NCI-H1092 treated with DMSO at 0.1 percent for 48 hours (cell line): ENCODE measurements at places on chromosomes 12 and 14.

DNA sequence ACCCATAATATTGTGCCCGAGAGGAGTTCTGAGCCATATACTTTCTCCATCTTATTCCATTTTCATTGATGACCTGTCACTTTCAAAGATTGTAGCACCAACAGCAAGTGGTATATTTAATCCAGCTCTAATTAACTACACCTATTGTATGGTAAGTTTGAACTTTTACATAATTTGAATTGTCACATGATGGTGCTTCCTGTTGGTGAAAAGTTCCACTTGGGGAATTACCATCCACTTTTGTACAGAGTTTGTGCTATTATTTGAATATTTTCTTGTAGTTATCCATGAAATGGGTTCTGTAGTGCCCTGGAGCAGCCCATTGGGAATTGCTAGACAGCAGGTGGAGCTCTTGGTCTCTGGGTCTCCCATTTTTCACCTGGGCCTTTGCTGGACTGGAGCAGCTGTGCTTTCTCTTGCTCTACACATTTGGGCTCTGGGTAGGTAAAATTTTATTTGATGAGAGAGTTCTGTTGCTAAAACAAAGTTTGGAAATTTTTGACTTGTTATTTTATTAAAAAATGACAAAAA is 3.0 kb downstream of the SMCO3 start:
- DNase-seq = peak; percentile 19

DNA sequence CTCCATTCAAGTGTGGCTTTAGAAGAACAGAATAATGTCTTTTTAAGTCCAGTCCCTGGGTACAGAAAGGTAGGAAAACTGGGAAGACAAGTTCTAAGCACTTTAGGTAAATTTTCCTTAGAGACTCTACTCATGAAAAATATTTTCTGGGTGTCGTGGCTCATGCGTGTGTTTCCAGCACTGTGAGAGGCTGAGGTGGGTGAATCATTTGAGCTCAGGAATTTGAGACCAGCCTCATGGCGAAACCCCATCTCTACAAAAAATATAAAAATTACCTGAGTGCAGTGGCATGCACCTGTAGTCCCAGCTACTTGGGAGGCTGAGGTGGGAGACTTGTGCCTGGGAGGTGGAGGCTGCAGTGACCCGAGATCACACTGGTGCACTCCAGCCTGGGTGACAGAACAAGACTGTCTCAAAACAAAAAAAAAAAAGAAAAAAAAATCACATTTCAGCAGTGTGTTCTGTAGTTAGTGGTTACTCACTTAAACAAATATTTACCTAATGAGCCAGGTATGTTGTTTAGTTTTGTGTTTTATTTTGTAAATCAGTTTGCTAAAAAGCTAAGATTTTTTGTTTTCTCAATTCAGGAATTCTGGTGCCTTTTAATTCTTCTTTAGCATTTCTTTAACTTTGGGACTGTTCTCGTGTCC is 52.3 kb upstream of the RD3L start:
- no peak for DNase-seq

DNA sequence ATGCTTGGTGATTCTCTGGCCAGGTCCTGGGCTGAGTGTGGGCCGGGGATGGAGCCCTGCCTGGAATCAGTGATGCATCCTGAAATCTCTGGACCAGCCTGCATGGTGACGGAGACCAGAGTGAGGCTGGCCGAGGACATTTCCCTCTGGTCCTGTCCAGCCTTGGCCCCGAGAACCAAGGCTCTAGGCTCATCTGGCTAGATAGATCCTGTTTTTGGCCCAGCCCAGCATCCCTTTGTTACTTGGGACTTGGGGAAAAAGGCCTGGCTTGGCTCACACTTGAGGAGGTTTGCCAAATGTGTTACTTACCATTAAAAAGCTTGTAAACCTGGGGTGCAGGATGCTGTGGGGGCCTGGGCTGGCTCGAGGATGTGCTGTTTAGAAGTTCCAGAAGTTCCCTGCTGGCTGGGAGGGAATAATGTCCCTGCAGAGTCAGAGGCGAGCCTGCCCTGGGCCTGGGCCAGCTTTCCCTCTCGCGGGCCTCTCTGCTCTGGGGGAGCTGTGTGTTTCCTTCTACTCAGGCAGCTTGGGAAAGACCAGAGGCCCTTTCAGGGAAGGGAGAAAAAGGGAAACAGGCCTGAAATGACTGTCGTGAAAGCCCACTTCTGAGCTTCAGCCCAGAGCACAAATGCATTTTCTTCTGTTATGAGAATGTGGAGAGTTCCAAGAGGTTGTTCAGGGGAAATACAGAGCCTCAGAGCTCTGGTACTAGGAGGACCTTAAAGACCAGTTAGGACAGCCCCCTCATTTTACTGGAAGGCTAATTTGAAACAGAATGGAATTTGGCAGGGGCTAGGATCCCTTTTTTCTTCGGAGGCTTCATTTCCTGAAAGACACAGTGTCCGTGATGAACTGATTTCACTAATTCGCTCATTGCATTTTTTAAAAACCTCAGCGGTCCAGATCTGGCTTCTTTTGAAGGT is 47.2 kb upstream of the CTDSP2 start:
- DNase-seq = peak; percentile 40

GRCh38 chr12:105929192-105929591 is 209.6 kb downstream of the NUAK1 start:
- DNase-seq = no peak

- no peak for DNase-seq
Observed at GRCh38 chr12:70883855-70884254, 36.7 kb downstream of the PTPRR start.

DNA sequence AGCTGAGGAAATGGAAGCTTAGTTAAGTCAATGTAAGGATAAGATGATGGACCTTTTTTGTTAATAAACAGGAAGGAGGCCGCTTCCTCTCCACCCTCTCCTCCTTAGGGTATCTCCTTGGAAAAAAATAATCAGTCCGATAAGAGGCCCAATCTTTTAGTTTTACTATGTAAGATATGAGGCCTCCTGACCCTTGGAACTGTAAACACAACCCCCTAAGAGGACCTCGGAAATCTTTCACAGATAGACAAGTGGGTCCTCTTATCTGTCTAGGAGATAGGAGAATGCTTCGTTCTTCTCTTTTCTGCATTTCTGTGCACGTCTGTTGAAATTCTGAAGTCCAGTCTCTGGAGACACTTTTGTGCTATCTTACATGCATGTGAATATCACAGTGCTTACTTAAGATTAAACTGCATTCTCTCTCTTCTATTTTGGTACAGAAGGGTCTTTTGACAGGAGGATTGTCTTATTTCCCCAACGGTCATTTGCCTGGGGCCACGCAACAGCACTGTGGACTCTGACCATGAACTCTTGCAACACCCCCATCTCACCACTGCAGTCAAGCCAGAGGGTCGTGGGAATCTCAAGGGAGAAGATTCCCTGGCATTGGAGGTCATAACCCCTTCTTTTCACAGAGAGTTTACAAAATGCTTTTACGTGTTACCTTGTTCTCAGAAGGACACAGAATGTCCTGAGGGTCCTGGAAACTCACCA is 313.0 kb upstream of the RTL1 start:
- no peak for DNase-seq

DNA sequence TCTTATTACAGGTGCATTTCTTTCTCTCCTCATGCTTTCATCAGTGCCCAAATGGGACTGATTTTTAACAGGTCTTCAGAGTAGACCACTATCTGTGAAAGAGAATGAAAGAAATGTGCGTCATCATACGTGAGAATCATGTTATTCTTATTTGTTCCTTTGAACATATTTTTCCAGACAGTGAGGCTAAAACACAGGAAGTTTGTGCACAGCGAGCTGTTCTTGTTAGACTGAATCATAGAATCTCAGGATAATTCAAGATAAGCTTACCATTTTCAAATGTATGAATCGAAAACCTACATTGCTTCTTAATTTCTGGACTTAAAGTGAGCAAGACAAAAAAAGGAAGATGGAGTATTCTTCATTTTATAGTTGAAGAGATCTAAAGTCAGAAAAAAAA is 383.1 kb downstream of the EGLN3 start:
- no peak for DNase-seq

DNA sequence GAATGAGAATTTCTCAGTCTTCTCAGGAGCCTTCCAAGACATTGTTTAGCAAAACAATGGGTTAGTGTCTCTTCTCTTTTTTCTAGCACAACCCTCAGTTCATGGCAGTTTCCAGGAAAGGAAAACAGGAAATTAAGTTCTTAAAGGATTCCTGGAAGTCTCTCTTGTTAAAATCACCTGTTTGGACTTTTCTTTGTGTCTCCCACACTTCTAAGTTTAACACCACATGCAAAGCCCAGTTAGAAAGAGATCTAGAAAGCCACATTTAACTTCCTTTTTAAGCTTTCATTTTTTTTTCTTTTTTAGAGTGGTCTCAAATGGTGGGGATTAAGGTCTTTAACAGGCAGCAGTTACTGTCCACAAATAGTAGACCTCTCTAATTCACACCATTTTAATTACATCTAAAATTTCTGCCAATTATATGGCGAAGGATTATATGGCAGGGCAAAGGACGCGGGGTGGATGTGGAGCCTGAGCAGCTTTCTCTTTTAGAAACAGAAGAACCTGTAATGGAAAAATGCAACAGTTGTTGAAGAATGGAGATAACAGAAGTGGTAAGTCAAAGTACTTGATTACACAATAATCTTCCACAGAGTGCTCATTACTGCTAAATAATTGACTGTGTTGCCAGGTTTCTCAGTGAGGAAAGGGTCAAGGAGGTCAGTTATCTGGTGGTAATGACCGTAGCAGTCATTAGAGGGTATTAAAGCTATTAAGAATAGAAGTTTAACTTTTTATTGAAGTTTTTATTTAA is 298.6 kb downstream of the AKAP6 start:
- DNase-seq = peak; percentile 2

GRCh38 chr12:1939801-1940607 is 21.6 kb upstream of the CACNA2D4 start:
- peak; percentile 74 for DNase-seq

DNA sequence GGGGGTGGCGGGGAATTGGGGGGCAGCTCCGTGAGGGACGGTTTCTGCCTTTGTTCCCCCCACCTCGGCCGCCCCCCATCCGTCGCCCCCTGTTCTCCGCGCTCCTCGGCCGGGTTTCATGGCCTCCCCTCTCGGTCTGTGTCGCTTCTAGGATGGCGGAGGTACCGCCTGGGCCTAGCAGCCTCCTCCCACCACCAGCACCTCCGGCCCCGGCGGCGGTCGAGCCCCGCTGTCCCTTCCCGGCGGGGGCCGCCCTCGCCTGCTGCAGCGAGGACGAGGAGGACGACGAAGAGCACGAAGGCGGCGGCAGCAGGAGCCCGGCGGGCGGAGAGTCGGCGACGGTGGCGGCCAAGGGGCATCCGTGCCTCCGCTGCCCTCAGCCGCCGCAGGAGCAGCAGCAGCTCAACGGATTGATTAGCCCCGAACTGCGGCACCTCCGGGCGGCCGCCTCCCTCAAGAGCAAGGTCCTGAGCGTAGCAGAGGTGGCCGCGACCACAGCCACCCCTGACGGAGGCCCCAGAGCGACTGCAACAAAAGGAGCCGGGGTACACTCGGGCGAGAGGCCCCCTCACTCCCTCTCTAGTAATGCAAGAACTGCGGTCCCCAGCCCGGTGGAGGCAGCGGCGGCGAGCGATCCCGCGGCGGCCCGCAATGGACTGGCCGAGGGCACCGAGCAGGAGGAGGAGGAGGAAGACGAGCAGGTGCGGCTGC is 575 bp downstream of the NAA30 start:
- peak; percentile 71 for DNase-seq

- no peak for DNase-seq
Observed at GRCh38 chr12:128840862-128841468, 12.3 kb upstream of the GLT1D1 start.

DNA sequence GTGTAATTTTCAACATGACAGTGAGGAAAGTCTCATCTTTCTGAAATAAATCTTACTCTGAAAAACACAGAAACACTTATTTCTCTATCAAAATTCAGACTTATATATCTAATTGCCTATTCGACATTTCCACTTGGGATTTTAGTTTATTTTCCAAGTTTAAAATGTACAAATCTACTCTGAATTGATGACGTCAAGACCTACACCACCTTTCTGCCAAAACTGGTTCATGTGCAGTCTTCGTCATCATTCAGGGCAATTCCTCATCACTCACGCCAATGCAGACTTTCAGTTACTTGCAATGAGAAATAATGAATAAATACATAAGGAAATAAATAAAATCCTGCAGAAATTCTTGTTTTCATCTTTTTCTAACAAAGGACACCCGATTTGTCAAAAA is 843.8 kb downstream of the C12orf50 start:
- DNase-seq = no peak

DNA sequence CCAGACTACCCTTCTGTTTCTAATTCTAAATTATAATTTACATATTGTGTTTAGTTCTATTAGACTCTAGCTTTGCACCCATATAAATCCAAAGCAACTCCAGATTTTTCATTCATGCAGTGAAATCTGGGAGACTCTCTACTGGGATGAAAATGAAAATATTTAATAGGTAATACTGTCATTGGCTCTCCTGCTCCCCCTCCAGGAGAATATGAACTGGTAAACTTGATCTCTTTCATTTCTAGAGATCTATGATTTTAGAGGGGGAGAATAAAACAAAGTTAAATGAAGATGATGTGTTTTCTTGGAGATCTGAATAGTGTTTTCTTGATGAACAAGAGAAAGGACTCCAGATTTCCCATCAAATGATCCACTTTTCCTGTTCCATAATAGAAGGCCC is 104.3 kb upstream of the TMCC3 start:
- DNase-seq = no peak

DNA sequence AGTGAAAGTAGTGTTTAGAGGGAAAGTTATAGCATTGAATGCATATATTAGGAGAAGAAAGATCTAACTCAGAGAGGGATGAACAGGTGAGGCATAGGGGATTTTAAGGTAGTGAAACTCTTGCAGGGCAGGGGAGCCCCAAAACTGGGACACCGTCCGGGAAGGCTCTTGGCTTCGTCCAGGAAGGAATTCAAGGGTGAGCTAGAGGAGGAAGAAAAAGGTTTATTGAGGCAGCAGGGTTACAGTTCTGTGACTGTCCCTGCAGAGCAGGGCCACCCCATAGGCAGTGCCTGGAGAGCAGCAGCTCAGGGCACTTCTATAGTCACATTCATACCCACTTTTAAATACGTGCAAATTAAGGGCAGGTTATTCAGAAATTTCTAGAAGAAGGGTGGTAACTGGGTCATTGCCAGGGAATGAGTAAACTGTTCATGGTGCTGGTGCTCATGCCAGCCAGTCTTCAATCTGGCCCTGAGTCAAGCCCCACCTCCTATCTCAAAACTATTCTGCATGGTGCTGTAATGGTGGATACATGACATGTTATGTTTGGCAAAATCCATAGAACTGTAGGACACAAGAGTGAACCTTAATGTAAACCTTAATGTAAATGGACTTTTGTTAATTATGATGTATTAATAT is 1.2 kb upstream of the OAS1 start:
- DNase-seq = peak; percentile 23

DNA sequence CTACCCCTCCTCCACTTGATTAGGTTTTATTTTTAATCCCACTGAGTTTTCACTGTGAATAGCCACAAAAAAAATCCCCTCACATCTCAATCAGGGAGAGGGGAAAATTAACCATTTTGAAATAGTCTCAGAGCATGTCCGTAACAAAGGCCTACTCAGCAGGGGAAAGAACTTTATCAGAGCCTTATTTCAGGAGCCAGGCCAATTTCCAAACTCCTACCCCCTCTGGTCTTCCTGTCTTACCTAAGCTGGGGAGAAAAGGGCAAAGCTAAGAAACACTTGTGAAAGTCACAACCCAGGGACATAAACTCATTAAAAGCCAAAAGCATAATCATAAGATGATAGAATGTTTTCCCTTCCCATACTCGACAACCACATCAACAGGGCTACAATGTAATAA is 260.3 kb upstream of the DIO3 start:
- DNase-seq = no peak

- no peak for DNase-seq
Observed at GRCh38 chr12:19065871-19066270, 63.7 kb upstream of the PLEKHA5 start.

GRCh38 chr14:42848652-42849051 is 1242.0 kb downstream of the LRFN5 start:
- DNase-seq = no peak
